ENCODE measurements at places on chromosomes 11 and 22. TPM values are rescaled to one million over a fixed set of nuclear protein-coding genes. Genes with fewer than 3 reads are reported as not detected.

Gene PVALB
- total RNA-seq: not detected

Gene SMTN
- total RNA-seq: 31.4 TPM

Gene RAG2
- total RNA-seq: not detected

Gene NPTXR
- total RNA-seq: 9.1 TPM

Gene ALX4
- total RNA-seq: 2.9 TPM
